Sigmoid colon (tissue), 7 donors: ENCODE measurements at places on chromosomes 2 and 18. TPM values are rescaled to one million over a fixed set of nuclear protein-coding genes. Genes with fewer than 3 reads are reported as not detected.

DNA sequence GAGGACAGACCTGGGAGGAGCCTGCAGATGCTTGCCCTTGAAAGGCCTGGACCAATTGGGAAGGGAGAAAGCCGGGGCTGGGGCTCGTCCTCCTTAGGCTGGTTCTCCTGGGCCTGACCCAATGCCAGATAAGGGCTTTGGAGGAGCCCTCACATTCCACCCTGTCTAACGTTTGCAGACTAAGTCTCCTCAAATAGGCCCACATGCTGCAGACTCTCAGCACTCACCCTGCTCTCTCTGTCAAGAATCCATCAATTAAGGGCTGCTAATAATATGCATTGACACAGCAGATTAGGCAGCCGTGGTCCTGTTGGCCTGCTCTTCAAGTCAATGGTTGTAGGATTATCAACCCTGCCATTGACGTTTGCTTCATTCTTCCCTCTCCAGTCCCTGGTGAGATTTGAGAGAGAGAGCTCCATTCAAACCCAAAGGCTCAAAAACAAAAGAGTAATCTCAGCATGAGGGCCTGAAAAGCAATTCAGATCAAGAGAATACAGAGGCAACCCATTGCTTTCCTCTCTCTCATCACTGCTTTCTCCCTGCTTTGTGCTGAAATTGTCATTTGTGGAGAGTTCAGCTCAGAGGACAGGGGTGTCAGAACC, 167.6 kb downstream of the INSIG2 start:
- DNase-seq: no peak

DNA sequence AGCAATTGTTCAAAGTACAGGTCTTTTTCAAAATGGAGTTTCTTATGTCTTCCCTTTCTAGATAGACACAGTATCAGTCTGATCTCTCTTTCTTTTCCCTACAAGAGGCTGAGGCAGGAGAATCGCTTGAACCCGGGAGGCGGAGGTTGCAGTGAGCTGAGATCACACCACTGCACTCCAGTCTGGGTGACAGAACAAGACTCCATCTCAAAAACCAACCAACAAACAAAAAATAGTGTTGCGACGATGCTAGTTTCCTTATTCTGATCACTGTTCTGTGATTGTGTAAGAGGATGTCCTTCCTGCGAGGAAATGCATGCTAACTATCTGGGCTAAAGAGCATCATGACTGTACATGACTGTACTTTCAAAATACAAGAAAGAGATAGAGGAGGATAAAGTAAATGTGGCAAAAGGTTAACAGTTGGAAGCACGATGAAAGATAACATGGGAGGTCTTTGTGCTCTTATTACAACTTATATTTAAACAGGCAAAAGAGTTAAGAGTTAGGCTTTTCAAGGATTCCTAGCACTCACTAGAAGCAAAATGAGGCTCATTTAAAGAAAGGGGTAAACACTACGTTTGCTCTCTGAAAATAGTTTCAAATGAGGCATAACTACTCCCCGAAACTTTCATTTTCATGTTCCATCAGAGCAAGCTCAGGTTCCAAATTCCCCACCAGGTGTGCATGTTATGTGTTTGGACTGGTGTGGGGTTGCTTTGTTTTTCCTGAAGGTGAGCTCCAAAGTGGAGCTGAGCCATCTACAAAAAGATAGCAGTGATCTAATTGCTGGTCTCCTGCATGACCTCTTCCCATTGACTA, 23.8 kb downstream of the SOWAHC start:
- DNase-seq: no peak

GRCh38 chr2:231699006-231699405, 9.3 kb upstream of the PTMA start:
- peak; percentile 85 for DNase-seq

The C2orf81 gene
- total RNA-seq: 2.2 TPM
